ENCODE measurements at places on chromosomes 11 and 22.

- no peak for DNase-seq
These were observed 22.0 kb downstream of the IFT27 start for GRCh38 chr22:36753916-36754315.

DNA sequence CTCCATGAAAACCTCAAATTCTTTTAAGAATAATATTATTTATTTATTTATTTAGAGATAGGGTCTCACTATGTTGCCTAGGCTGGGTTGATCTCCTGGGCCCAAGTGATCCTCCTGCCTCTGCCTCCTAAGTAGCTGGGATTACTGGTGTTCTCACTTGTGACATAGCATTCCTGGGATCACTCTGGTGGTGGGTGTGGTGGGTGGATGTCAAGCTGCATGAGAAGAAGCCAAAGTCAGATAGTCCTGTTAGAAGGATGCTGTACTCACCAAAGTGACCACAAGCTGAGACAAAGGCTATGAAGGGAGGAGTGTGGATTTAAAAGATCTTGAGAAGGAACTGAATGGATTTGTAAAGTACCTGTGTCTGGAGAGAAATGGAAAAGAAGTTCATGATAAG is 87.9 kb upstream of the SPON1 start:
- no peak for DNase-seq

DNA sequence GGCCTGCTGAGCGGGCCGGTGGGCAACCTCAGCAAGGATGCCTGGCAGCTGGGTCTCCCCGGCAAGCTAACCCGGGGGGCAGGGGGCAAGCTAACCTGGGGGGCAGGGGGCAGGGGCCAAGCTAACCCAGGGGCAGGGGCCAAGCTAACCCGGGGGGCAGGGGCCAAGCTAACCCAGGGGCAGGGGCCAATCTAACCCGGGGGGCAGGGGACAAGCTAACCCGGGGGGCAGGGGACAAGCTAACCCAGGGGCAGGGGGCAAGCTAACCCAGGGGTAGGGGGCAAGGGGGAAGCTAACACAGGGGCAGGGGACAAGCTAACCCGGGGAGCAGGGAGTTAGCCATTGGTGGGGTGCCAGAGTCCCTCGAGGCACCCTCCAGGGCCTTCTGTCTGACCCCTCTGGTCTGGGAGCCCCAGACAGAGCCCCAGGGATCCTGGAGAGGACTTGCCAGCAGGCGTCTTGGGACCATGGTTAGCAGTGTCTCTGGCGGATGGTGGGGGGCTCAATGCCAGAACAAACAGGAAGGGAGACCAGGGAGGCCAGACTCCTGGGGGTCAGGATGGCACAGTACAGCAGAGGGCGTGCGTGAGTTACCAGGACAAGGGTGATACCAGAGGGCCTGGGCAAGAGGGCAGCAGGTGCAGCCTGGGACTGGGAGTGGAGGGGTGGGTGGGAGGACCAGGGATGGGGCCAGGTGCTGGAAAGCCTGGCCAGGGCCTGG is 16.1 kb downstream of the IGF2 start:
- no peak for DNase-seq

DNA sequence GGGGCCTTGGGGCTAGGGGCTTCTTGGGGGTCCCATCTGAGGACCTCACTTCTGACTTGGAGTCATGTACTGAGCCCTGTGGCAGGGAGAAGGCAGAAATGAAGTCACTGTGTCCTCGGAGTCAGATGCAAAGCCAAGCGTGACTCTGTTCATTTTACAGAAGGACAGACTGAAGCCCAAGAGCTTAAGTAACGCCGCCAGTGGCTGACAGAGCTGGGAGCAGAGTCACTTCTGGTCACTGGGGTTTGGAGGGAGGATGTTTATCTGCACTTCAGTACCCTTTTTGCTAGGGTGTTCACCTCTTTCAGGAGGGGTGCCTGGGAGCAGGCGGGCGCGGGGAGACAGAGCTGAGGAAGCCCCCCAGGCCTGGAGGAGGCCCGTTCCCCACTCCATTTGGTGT is 10.7 kb downstream of the CD6 start:
- DNase-seq = no peak

DNA sequence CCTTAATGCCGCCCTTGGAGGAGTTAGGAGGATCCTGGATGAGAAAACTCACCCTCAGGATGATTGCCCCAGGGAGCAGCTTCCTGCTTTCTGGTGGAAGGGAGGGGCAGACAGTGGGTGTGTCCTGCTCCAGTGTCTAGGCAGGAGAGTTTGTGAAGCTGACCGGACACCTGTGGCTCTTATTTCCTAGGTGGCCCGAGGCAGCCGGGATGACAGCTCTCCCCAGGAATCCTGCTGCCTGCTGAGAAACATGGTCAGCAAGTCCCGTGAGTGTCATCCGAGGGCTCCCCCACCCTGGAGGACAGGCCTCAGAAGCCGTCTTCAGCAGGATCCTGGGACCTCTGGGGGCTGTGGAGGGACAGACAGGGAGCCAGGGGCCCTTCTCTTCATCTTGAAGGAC is 50.4 kb downstream of the ST3GAL4 start:
- no peak for DNase-seq

All from lower leg skin (tissue), 4 donors.